NCI-H1092 treated with DMSO at 0.1 percent for 48 hours (cell line): ENCODE measurements at places on chromosomes 12 and 14.
A peak's percentile ranks its signal among the peaks of the same experiment; 100 is the strongest.

- DNase-seq: no peak
Observed at GRCh38 chr14:67977434-67978034, 158.0 kb downstream of the RAD51B start.

- DNase-seq: no peak
Observed at GRCh38 chr12:65526311-65526710, 247.8 kb downstream of the MSRB3 start.

- no peak for DNase-seq
Observed at GRCh38 chr12:129719416-129719815, 184.4 kb downstream of the TMEM132D start.

- DNase-seq: no peak
Observed at GRCh38 chr12:96220902-96221301, 26.7 kb downstream of the ELK3 start.

GRCh38 chr12:124694846-124695497 lies 127.6 kb upstream of the NCOR2 start:
- no peak for DNase-seq

DNA sequence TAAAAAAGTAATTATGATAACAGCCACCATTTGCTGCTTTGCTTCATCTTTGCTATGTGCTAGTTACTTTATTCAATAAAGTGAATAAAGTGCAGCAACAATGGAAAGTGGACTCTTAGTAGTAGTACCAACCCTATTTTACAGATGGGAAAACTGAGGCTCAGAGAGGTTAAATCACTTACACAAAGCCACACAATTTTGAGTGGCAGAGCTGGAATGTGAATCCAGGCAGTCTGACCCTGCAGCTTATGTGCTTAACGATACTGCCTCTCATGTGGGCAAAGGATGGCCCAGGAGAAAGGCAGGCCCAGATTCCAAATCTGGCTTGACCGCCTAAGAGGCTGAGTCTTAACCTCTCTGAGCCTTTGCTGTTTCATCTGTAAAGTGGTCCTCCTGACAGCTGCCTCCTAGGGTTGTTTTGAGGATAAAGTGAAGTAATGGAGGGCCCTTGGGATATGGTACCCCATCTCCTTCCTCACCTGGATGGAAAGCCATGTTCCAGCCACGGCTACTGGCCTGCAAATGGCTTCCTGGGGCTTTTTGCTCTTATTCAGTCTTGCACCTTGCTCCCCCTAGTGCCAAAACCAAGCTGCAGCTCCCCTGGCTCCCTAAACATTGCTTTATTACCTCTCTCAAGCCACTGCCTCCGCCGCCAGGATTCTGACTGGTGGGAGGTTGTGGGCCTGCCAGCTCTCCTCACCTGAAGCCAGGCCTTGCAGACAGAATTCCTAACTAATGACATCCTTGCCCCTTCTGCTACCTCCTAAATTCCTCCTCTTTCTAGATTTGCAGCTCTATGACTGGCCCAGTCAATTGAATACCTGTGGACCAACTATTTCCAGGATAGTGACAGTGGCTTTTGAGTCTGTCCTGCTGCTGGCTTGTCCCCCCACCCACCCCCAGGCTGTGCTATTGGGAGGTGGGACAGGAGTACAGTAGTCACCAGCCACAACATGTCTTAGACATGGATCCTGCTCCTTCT lies 283.3 kb upstream of the PWP1 start:
- peak; percentile 63 for DNase-seq
